ENCODE measurements at places on chromosomes 7 and 10. TPM values are rescaled to one million over a fixed set of nuclear protein-coding genes. Genes with fewer than 3 reads are reported as not detected.

The ZNF727 gene
- 1.8 TPM for total RNA-seq

The PRKCQ gene
- total RNA-seq: not detected

The NAPEPLD gene
- total RNA-seq: 7.7 TPM

The PPP1R17 gene
- not detected for total RNA-seq

The PALD1 gene
- 0.20 TPM for total RNA-seq

The ABCB4 gene
- total RNA-seq: under 0.01 TPM
